ENCODE measurements at places on chromosomes 1 and 21.

DNA sequence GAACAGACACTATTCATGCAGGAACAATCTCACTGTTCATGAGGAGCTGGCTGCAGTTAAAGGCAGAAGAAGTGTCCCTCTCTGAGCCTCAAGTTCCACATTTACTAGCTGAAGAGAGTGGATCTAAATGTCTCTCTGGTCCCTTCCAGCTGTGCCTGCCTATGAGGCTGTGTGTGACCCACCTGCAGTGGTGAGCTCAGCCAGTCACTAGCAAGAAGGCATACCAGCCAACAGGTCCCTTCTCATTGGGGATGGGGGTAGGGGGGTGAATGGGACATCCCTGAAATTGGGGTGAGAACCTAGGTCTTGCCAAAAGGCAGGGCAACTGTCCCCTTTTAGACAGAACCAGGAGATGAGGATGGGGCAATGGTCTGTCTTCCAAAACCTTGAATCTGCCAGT lies 13.6 kb downstream of the RD3 start:
- no peak for DNase-seq

DNA sequence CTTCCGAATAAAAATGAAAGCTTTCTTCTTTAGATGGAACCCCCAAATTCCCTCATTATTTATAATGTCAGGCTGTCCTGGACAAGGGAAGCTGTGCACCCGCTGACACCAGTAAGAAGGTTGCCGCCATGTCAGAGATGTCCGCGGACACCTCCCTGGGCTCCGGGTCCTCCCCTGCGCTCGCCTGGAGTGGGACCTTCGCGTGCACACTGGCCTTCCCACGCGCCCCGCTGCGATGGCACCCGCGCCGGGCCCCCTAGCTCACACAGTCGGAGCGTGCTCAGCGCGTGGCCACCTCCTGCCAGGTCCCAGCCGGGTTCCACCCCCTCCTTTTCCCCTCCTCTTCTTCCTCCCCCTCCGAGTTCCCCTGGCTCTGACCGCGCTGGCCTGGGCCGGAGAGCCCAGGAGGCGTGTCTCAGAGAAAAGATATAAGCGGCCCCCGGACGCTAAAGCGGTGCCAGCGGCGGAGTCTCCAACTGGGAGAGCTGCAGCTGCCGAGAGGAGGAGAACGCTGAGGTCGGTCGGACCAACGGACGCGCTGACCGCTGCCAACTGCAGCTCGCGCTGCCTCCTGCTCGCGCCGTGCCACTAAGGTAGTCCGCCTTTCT lies at the start of gene G0S2:
TSS of gene G0S2 (plus strand) at position 456 of the 608 bp plus-strand sequence. CDS start 273 bp downstream, outside the sequence.
- DNase-seq = no peak

- DNase-seq = no peak
Observed at GRCh38 chr1:245043611-245043940, 111.2 kb upstream of the KIF26B start.

DNA sequence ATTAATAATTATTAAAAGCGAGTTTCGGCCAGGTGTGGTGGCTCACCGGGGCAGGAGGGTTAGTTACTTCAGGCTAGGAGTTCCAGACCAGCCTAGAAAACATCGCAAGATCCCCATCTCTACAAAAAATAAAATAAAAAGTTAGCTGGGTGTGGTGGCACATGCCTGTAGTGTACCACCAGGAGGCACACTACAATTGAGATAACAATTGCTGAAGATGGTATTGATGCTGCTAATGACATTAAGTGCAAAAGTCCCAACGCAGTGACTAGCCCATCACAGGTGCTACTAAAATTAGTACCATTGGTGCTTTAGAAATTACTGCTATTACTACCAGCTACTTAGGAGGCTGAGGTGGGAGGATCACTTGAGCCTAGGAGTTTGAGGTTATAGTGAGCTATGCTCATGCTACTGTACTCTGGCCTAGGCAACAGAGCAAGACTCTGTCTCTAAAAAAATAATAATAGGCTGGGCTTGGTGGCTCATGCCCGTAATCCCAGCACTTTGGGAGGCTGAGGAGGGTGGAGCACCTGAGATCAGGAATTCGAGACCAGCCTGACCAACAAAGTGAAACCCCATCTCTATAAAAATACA lies 156.6 kb downstream of the GREM2 start:
- DNase-seq = no peak

DNA sequence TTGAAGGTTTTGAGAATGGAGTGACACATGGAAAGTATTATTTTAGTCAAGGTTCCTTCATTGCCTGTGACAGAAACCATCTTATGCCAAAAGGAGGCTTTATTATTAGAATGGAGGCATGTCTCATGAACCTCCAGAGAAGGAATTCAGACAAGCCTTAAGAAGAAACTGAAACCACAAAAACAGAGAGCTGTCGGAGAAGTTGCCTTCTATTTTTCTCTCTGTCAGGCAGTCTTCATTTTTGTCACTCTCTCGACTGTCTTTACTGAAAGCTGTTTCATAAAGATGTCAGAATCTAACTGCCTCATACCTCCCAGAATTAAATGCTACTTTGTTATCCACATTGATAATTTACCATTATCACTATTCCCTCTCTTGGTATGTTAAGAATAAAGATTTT lies 434.7 kb upstream of the ADGRL4 start:
- DNase-seq = no peak

DNA sequence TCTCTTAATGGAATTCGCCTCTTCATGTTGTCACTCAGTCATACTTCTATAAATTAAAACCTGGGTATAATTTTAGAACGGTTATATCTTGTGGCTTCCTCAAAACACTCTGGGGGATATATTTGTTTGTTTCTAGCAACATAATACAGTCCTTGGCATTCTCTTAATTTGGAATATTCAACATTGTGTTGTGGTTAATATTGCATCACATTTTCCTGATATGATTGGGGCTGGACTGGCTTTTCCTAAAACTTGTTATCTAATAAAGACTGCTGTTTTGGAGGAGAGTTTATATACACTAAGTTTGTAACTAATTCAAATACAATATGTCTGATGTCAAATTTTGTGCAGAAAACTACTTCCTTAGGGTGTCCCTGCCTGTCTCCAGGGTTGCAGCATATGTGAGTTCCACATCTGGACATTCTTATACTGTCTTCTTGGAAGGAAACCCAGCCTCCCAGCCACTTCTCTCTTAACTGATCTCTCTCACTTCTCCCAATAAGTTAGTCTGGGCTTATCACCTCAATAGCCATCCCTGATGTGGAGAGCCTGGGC lies 892.6 kb downstream of the MRPL39 start:
- DNase-seq = no peak

DNA sequence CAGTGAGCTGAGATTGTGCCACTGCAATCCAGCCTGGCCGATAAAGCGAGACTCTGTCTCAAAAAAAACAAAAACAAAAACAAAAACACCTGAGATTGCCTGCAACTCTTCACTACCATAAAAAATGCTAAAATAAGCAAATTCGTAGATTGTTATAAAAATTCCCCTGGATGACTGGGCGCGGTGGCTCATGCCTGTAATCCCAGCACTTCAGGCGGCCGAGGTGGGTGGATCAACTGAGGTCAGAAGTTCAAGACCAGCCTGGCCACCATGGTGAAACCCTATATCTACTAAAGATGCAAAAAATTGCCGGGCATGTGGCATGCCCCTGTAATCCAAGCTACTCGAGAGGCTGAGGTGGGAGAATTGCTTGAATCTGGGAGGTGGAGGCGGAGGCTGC lies 10.7 kb downstream of the MED18 start:
- no peak for DNase-seq

DNA sequence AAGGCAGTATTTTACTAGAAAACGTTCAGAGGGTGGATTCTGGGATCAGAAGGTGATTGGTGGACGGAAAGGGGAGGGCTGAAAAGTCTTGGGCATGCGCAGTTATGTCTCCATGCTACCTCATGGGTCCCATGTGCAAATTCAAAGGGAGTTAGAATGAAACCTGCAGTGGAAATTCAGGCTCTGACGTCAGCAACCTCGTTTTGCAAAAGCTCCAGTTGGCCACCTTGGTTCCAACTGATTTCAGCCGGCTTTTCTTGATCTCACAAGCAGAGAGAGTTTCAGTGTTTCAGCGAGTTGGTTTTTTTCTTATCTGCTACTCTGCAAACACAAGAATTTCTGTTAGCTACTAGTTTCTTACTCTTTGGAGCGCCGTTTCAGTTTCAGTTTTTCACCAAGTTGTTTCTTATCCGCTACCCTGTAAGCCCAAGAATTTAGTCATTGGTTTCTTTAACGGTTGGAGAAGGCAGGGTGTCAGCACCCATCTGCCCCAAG lies 69.8 kb upstream of the PGBD5 start:
- no peak for DNase-seq

GRCh38 chr1:89781494-89782126 lies 39.2 kb upstream of the LRRC8D start:
- peak; percentile 83 for DNase-seq

GRCh38 chr1:21955058-21955457 lies 17.9 kb upstream of the HSPG2 start:
- no peak for DNase-seq

DNA sequence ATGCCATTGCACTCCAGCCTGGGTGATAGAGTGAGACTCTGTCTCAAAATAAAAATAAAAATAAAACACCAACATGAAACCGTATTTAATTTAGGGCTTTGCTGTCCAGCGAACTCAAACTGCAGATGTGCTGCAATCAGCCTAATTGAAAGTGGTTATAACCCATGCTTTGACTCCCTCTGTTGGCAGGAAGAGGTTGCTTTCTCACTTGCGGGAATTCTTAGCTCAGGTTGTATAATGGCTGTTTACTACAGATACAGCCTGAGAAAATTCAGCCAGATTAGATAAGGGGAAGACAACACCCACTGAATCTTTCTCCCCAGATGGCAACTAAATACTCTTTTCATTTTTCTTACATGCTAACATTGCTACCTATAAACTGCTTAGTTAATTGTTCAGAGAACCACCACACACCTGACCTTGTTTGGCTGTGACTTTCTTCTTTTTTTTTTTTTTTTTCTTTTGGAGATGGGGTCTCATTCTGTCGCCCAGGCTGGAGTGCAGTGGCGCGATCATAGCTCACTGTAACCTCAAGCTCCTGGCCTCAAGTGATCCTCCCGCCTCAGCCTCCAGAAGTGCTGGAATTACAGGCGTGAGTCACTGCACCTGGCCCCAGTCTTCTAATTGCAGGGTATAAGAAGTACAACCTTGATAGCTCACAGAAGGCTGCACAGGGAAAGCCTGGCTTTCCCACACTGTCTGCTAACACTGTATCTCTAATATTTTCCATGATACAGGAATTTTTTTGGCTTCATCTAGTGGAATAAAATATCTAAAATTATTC lies 34.6 kb downstream of the DNTTIP2 start:
- peak; percentile 7 for DNase-seq

- no peak for DNase-seq
Observed at GRCh38 chr1:66327588-66327987, 206.4 kb upstream of the SGIP1 start.

GRCh38 chr1:113423826-113424225 lies 33.5 kb downstream of the MAGI3 start:
- no peak for DNase-seq

DNA sequence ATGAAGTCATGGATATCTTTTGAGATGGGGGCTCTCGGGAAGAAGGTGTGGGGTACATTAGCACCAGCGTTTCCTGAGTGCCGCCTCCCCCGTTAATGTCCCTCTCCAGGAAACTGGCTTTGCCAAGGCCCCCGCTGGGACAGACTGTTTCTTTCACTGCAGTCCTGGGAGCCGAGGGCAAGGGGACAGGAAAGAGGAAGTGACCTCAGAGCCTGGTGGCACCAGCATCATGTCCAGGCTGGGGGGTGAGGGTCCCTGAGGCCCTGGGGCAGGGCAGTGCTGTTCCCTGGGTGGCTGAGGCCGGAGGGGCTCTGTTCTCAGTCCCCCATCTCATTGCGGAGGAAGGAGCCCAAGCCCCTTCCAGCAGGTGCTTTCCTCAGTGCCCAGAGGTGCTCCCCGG lies 5.8 kb downstream of the PFKL start:
- no peak for DNase-seq

GRCh38 chr21:28345934-28346333 lies 646.7 kb downstream of the LTN1 start:
- no peak for DNase-seq

DNA sequence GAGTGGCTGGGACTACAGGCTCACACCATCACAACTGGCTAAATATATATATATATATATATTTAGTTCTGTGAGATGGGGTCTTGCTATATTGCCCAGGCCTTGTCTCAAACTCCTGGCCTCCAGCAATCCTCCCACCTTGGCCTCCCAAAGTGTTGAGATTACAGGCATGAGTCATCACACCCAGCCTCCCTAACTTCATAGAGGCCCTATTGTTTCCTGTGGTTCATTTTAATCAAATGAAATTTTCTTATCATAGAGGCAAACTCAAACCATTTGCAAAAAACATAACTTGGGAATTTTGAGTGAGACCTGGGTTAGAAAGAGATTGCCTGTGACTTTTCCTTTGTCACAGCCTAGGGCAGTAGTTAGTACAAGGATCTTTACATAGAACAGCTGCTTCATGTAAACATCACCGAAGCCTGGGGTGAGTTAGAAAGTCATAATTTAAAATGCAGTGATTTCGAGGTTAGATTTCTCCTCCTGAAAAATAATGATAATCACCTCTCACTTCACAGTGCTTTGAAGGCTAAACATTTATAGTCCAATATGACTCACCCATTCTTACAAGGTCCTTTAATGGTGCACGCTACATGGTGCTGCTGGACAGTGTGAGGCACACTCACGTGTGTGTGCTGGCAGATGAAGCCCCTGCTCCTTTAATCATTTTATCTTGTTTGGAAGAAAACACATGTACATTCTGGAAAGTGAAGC lies 188.9 kb downstream of the RHOU start:
- no peak for DNase-seq

DNA sequence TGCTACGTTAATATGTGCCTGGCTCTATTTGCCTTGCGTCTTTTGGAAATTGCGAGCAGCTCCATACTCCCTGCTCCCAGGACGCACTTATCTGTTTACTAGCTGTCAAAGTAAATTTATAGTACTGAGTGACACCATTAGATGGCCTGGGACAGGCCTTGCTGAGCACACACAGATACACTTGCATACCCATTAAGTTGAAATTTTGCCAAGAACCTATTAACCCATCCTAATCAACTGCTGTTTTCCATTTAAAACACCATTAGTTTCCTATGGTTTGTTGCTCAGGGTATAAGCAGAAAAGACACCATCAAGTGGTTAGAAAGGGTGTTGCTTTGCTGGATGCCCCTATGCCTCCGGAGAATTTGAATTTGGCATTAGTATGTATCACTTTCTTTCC lies 187.3 kb downstream of the SLC44A5 start:
- no peak for DNase-seq
